ENCODE measurements at places on chromosomes 6 and 20.

- DNase-seq = no peak
These were observed 88.8 kb downstream of the PRL start for GRCh38 chr6:22208026-22208425.

DNA sequence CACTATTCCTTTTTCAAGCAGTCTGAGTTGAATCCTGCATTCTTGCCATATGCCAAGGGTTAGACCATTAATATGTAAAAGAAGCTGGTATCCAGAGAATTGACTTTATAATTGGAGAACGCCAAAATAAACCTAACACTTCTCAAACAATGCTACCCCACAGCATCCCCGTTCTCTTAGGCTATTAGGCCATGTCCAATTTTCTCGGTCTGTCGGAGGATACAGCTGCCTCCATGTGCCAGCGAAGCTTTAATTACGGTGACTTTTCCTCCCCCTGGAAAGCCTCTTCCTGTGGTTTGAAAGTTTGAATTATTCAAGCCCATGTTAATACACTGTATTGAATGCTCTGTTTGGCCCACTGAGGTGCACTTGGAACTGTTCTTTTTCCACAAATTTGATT, 60.5 kb downstream of the HS3ST5 start:
- DNase-seq = no peak

GRCh38 chr6:13261464-13261994, 66.8 kb downstream of the TBC1D7 start:
- no peak for DNase-seq

DNA sequence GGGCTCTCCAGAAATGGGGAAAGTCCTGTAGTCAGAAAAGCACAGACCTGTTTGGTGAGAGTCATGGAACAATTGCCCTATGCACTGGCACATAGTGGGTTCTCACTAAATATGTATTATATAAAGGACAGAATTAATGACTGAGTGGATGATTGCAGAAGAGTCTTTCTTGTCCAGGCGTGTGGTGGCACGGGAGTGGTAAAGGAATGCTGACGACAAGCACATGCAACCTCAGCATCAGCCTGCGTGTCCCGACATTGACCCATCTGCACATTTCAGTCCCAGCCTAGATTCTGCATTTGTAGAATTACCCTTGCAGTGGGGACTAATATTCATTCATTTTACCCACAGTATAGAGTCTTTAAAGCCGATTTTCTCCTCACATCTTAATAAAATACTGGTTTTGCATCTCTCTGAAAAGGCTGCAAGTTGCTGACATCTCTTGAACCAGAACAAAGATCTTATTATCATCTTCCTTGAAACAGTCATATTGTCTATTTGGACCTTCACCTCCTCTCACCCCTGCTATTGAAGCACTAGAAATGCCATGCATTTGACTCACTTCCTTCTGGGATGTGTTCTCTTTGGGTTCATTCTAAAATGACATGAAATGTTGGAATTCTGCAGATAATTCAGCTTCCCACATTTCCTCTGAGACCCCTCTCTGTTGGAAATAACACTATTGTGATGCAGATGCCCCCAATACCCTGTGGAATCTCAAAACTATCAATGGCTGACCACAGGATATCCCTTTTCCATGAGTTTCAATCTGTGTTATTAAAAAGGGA, 883.6 kb upstream of the FLRT3 start:
- no peak for DNase-seq

GRCh38 chr6:106519460-106520394, 109.6 kb downstream of the RTN4IP1 start:
- DNase-seq = no peak
